ENCODE measurements at places on chromosomes 12 and 14.

DNA sequence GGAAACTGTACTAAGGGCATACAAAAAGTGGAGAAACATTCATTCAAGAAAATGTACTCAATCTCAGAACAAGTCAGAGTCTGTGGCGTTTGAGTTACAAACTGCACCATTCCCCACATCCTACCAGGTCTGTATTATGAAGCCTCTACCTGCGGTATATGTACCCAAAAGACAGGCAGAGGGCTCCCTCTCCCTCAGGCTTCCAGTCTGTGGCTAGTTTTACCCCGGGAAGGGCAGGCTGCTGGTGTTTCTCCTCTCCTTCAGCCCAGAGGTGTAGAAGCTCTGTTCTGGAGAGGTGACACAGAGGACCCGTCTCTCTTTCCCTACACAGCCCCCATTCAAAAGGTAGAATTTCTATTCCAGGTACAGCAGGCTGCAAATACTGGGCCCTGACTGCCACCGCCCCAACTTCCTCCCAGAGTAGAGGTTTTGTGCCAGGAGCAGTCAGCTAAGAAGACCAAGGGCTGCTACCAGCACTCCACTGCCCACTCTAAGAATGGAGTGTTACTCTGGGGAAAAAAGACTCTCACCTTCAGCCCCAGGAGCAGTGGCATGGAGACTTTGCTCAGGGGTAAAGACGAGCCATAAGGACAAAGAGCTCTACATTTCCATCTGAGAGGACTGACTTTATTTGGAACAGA is 39.4 kb downstream of the PARP11 start:
- DNase-seq: no peak

DNA sequence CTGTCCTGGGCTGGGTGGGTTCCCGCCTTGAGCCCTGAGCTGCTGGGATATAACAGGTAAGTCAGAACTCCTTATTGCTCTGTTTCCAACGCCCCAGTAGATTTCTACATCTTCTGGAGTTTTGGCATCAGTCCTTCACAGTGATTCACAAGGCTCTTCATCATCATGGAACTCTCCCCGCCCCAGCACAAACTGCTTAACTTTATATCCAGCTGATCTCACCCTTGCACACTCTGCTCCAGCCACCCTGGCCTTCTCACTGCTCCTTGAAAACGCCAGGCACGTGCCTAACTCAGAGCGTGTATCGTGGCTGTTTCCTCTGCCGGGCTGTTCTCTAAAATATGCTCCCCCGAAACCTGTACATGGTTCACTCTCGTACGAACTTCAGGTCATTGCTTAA is 264.9 kb downstream of the NOVA1 start:
- no peak for DNase-seq

DNA sequence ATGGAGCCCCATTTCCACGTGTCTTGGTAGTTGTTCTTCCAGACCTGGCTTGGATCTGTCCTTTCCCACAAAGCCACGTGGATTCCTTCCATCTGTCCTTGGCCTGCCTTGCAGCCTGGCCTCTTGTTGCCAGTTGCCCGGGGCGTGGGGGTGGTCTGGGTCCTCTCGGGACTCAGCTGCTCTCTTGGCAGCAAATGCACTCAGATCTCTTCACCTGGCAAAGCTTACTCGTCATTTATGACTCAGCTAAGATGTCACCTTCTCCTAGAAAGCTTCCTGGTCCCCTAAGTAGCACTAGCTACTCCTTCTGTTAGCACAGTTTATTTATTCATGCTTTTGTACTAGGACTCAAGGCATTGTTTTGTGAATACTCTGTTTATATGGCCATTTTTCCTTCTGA is 13.6 kb downstream of the PLEKHG3 start:
- DNase-seq: no peak

DNA sequence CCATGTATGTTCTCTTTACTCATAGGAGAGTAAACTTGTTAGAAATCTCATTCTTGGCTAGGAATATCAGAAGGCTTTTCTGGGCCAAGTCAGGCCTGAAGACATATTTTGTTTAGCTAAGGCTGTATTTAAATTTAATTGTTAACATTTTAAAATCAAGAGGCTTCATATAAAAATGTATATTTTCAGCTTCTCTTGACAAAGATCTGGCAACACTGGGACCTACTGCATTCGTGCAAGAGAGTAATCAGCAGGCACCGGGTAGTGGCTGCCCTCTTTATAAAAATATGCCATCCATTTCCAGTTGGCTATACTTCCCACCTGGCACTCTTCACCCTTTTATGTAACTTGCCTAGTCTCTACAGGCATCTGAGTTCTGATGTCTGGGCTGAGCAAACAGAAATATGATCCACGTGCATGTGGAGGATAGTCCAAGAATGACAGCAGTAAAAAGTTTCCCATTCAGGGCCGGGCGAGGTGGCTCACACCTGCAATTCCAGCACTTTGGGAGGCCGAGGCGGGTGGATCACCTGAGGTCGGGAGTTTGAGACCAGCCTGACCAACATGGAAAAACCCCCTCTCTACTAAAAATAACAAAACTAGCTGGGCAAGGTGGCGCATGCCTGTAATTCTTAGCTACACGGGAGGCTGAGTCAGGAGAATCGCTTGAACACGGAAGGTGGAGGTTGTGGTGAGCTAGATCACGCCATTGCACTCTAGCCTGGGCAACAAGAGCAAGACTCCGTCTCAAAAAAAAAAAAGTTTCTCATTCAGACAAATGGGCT is 2.0 kb upstream of the SOS2 start:
- no peak for DNase-seq

DNA sequence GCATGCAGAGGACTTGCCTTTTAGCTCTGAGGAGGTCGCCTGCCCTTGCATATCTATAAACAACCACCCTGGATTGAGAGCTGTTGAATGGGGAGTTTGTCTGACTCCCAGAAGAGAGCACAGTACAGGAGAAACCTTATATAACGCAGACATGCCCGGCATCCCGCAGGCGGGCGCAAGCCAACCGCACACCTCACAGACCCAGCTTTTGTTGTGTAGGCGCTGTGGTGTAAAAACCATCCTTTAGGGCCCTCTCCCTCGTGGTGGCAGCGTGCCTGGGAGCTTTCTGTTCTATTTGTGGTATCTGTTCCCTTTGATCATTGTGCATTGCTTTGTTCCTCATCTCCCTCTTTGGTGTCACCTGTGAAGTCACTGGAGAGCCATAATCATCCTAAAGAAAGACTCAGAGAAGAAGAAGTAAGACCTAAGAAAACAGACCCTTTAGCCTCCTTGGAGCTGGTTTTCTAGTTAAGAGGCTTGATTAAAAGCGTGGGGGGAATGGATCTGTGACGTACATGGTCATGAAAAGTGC is 77.7 kb downstream of the ETV6 start:
- DNase-seq: no peak

GRCh38 chr14:65040666-65041433 is 54.2 kb downstream of the FNTB start:
- no peak for DNase-seq

Measured in NCI-H1092 (cell line).